ENCODE measurements at places on chromosomes 13 and 19.
A peak's percentile ranks its signal among the peaks of the same experiment; 100 is the strongest.

- DNase-seq = peak; percentile 64
These were observed 33.4 kb downstream of the IPO5 start for GRCh38 chr13:97986835-97987234.

DNA sequence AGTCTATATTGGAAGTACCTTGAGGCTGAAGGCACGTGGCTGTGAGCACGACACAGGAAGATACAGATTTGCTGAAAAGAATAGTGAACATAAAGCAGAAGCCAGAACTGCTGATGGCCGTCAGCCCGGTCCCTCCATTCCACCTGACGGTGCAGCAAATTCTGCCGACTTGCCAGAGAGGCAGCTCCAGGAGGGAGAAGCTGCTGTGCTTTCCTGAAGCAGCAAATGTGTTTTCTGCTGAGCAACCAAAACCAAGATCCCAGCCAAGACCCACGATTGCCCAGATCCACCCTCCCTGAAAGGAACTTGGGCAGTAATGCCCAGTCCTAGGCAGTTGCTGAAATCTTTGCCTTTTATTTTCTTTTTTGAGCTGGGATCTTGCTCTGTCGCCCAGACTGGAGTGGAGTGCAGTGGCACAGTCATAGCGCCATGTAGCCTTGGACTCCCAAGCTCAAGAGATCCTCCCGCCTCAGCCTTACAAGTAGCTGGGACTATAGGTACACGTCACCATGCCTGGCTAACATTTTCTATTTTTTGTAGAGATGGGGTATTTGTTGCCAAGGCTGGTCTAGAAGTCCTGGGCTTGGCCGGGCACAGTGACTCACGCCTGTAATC lies 7.0 kb upstream of the RCN3 start:
- no peak for DNase-seq

GRCh38 chr13:80841414-80841813 lies 500.5 kb upstream of the SPRY2 start:
- no peak for DNase-seq

DNA sequence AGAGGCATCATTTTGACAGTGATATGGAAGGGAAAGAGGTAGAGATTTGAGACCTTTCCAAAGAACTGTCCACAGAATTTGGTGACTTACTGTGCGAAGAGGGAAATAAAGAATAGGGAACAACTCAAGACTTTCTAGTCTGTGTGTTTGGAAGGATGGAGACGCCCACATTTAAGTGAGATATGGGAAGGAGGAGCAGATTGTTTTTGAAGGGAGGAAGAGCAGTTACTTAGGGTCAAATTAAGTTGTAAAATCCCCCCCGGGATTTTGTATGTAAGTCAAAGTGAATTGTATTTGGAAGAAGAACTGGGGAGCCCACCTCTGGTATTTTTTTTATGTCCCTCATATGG lies 1.2 kb downstream of the USPL1 start:
- peak; percentile 53 for DNase-seq

GRCh38 chr19:41697198-41697855 lies 9.3 kb upstream of the CEACAM7 start:
- no peak for DNase-seq

DNA sequence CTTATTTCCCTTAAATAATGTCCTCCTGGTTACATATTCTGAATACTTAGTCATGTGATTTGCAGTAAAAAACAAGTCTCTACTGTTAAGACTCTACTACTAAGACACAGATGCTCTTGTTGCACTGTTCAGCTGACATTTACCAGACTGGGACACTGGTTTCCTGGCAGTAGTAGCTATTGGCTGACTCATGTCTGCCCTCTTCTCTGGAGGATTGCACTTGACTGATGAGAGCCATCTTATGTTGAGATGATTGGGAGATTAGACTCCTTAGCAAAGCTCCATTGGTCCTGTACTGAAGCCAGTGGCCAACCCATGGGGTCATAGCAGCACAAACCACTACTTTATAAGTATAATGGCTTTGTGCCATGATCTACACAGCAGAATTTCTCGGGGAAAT lies 1672.6 kb upstream of the PCDH20 start:
- DNase-seq = no peak

Data from inflammatory macrophage treated with lipopolysaccharide for 1 hour (primary cell).